Retina (tissue), 1 donor: ENCODE measurements at places on chromosomes 1 and 21.

- DNase-seq, result peak; percentile 12
Measured at GRCh38 chr1:233261206-233261605, 34.3 kb downstream of the PCNX2 start.

DNA sequence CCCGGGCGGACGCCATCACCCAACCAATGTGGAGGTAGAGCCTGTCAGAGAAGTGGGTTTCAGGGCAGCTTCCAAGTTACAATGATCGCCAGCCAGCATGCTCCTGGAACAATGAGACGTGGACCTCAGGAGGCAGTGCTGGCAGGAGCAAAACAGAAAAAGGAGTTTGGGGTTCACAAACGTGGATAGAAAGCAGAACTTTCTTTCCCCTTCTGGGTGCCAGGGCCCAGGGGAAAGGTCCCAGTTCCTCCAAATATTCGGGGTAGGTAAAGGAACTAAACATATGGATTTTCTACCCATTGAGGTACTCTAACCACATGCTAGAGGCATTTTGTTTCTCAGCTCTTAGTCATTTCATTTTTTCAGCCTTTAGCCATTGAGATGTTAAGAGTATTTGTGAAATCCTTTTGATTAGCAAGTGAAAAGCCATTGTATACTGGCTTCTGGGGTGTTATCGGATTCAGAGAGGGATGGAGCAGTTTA, 488.4 kb upstream of the ADGRL2 start:
- DNase-seq, result no peak

- no peak for DNase-seq
Measured at GRCh38 chr1:59443310-59443709, 146.4 kb downstream of the FGGY start.

- no peak for DNase-seq
Measured at GRCh38 chr1:71039661-71040262, 7.9 kb downstream of the PTGER3 start.

DNA sequence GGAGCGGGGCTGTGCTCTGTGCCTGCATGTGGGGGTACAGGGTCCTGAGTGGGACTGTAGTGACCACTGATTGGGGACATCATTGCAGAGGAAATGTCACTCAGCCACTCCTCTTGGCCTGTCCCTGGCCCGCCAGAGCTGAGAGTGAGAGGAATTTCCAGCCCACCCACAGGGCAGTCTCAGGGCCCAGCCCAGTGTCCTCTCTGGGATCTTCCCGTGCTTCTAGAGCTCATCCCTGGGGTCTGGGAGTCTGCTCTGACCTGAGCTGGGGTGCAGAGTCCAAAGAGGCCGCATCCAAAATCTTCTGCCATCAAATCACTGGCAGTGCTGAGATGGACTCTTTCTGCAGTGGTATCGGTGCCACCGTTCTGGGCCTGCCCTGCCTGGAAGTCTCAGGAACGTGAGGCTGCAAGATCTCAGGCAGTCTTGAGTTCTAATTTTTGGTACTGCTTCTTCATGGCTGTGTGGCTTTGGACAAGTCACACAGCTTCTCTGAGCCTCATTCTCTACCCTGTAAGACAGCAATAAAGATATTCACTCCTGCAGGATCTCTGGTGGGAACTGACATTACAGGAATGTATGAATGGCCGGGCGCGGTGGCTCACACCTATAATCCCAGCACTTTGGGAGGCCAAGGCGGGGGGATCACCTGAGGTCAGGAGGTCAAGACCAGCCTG, 100.8 kb upstream of the TARDBP start:
- DNase-seq, result no peak
